ENCODE measurements at places on chromosomes 3 and 15.
A peak's percentile ranks its signal among the peaks of the same experiment; 100 is the strongest.

- peak; percentile 52 for DNase-seq
Measured at GRCh38 chr3:71189480-71189879, 394.0 kb downstream of the FOXP1 start.

DNA sequence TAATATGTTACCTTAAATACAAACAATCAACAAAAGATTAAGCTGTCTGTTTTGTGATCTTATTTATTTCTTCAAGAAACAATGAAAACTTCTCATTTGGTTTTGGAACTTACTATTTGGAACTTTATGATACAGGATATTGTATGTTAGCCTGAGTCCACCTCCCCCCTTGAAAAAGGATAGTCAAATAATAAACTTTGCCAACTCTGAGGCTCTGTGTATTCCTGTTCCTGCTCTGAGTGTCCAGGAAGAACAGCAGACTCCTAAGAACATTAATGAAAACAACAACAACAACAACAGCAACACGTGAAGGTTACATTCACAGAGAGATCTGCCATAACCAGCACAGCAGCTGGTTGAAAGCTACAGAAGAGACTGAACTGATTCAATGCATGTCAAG, 108.1 kb upstream of the AADACL2 start:
- DNase-seq = no peak

- DNase-seq = peak; percentile 96
Measured at GRCh38 chr15:98873441-98874218, 134.0 kb downstream of the PGPEP1L start.

DNA sequence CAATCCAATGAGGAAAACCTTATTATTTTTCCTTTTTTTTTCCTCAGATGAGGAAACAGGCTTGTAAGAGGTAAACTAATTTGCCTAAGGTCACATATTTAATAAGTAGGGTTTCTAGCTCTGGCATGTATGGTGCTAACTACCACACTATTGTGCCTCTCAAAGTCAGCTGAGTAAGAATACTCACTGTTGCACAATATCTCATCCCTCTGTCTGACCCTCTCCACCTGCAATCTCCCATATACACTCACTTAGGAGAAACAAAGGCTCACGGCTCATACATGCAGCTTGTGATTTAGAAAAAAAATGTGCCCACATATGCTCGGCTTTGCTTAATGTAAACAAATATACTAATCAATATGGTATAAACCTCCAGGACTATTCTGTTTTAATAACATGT, 10.4 kb upstream of the ARIH1 start:
- no peak for DNase-seq

All from ELR (cell line).